GM23338 (cell line): ENCODE measurements at places on chromosomes 16 and 17. TPM values are rescaled to one million over a fixed set of nuclear protein-coding genes. Genes with fewer than 3 reads are reported as not detected.
A peak's percentile ranks its signal among the peaks of the same experiment; 100 is the strongest.

GRCh38 chr17:40343219-40344119 lies 21.1 kb downstream of the GJD3 start:
- DNase-seq = no peak

CRYM gene
- total RNA-seq = 15.5 and 18.0 TPM in 2 replicates

- DNase-seq = peak; percentile 90
These were observed 7.3 kb upstream of the VEZF1 start for GRCh38 chr17:57995076-57995956.

PSKH1 gene
- total RNA-seq = 22.1 and 23.9 TPM in 2 replicates

GRCh38 chr17:58232707-58233156 lies 5.7 kb upstream of the LPO start:
- peak; percentile 33 for DNase-seq

DNA sequence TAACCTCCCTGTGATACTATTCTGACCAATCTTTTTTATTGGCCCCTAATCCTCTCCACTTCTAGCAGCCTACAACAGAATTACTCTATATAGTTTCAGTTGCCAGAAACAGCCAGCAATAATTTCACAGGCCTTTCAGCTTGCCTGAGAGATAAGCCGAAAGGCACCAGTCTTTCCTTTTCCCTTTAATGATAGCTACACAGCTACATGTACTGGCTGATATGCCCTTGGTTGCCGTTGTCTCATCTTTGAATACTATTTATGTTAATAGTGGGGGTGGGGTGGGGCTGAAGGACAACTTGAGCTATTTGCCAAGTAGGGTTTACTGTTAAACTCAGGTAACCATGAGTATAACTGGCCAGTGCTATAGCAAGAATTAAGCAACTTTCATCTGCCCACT lies 35.8 kb upstream of the RASL10B start:
- DNase-seq = peak; percentile 14

DNA sequence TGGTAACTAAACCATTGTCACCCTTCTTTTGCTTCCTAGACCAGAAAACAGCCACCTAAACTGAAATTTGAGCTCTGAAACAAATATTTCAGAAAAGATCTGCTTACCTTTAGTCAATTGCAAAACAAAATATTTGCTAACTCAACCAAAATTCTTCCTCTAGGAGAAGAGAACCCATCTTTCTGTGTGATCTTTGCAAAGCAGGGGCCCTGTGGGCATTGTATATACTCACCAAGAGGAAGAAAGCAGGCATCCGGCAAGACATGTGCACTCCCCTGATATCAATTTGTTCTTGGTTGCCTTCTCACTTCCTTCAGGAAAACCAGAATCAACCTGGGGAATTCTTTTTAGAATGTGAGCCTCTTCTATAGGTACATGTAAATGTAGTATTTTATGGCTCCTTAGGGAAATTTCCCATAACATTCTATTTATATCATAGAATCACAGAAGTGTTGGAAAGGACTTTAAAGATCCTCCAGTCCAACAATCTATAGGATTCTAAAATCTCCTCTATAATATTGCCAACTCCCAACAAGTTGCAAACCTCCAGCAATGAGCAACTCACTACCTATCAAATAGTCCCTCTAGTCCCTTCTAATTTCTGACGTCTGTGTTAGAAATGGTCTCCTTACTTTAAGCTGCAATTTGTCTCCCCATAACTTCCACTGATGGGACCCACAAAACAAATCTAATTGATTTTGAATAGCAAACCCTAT lies 966 bp downstream of the SLFN14 start:
- DNase-seq = no peak

DNA sequence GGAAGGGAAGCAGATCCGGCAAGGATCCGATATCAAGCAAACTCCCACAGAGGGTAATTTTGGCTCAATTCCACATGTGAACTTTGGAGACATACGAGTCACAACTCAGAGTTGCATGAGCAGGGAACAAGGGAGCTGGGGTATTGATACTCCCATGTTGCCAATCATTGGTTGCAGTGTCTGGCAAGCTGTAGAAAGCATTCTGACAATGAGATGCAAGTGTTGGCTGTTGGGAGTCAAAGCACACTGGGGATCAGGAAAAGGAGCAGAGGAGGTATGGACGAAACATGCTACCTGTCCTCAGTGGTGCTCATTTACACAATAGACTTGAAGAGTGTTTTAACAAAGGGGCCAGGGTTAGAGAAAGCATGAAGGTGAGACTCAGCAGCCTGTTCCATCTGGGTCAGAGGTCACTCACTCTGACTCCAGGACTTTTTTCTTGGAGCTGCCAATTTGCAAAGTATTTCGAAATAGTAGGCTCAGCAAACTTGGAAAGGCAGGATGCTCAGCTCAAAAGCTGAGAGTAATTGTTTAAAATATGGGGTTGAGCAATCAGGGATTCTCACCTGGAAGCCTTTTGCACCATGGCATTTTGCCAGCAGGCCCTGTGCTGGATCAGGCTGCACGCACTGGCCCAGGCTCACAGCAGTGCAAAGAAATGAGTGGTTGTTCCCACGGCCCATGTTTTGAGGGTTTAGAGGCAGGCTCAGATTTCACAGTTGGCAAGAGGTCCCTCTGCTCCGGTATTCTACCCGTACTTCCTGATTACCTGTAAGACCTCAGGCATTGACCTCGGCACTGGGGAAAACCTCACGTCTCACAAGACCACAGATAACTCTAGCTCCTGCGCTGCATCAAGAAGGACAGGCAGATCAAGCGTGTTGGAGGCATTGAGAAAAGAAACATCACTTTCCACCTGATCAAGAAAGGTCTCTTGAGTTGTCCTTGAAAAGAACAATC lies 17.6 kb upstream of the NKD1 start:
- DNase-seq = no peak

CHP2 gene
- 3.3 and 3.7 TPM in 2 replicates for total RNA-seq

DNA sequence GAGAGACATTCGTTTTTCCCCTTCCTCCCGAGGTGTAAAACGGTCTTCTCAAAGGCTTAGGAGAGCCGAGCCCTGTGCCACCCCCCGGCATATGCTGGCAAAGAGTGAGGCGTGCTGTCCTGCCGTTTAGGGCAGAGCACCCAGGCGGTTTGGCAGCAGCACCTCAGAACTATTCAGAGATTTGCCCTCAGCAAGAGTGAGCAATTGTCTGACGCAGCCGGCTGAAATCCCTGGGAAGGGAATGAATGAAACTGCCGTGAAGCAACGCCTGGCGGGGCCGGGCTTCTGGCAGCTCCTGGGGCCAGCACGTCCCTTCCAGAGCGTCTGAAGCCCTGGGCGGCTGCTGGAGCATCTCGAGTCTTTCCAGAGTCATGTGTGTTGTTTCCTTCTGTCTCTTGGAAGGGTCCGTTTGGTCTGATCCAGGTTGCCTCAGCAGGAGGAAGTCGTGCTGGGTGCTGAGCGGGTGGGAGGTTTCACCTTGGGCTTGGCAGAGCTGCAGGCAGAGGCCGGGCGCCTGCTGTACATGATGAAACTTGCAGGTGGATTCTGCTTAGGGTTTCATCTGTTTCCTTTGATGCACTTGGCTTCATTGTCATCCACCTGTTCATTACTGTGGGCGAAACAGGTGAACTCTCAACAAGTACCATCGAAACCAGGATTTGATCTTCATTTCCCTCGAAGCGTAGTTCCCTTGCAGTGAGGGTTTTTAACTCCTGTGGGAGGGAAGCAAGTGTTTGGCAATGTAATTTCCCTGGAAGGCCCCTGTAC lies 35.4 kb downstream of the TBCD start:
- DNase-seq = no peak

DNA sequence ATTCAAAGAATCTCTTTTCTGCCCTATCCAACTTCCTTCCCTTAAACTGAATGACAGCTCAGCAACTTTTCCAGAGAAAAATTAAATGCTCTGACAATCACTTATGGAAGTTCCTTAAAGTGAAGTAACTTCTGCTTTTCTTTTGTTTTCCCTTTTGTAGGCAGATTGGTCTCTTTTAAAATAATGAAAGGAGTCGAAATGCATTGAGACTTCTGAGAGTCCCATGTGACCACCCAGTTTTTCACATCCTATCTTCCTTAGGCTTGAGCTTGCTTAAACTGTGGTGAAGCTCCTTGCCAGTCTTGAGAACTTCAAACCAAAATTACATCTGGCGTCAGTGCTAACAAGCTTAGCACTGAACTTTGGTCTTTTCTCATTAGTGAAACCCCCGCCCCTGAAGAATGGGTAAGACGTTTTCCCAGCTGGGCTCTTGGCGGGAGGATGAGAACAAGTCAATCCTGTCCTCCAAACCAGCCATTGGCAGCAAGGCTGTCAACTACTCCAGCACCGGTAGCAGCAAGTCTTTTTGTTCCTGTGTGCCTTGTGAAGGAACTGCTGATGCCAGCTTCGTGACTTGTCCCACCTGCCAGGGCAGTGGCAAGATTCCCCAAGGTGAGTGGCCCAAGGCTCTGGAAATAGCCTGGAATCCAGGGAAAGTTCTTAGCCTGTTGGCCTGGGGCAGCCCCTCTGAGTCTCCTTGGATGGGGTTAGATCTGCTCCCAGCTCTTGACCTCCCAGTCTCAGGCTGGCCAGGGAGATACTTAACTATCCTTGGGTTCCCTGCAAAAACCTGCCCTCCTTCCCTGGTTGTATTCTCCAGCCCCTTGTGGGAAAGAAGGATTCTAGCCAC lies 1.2 kb downstream of the TMEM106A start:
- DNase-seq = no peak

- no peak for DNase-seq
These were observed 3.1 kb upstream of the LIMD2 start for GRCh38 chr17:63703029-63703428.

ZNF469 gene
- total RNA-seq = 1.4 and 1.9 TPM in 2 replicates

ITGAL gene
- total RNA-seq = 0.07 TPM in 1 of 2 replicates, not detected in the other

ACE gene
- total RNA-seq = 5.4 and 9.1 TPM in 2 replicates

DNA sequence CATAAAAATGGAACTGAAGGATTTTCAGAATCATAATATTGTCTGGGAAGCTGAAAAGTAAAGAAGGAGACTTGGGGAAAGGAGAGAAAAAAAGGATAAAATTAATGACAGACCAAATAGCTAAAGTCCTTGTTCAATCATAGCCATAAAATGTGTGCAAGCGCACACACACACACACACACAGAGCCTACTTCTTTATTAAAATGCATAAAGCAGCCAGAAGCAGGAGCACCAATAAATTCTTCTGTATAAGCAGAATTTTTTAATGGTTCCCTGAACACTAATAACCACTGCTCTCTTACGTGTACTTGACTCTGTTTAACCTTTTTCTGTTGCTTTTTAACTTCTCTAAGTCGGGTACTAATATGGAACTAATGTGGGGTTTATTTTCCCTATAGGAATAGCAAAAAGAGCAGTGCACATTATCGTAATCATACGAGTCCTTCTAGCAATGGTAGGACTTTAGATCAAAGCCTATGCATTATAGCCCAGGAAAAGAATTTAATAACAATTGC lies 131.0 kb upstream of the PSMD7 start:
- no peak for DNase-seq

- no peak for DNase-seq
These were observed 121.2 kb downstream of the SNX29 start for GRCh38 chr16:12097523-12098428.

GRCh38 chr17:57363580-57363979 lies 107.3 kb downstream of the MSI2 start:
- no peak for DNase-seq

- no peak for DNase-seq
These were observed 301.9 kb downstream of the SOX9 start for GRCh38 chr17:72422505-72423285.

- DNase-seq = no peak
These were observed 59.7 kb downstream of the B9D1 start for GRCh38 chr17:19302791-19303331.

- DNase-seq = no peak
These were observed 71.2 kb downstream of the RNF213 start for GRCh38 chr17:80331820-80332219.

CCDC154 gene
- total RNA-seq = not detected in 2 replicates

HSD17B1 gene
- total RNA-seq = 0.97 and 1.7 TPM in 2 replicates

ABCC3 gene
- total RNA-seq = 0.27 TPM in 1 of 2 replicates, not detected in the other

GRCh38 chr17:32671896-32672295 lies 185.1 kb downstream of the CDK5R1 start:
- no peak for DNase-seq

DNA sequence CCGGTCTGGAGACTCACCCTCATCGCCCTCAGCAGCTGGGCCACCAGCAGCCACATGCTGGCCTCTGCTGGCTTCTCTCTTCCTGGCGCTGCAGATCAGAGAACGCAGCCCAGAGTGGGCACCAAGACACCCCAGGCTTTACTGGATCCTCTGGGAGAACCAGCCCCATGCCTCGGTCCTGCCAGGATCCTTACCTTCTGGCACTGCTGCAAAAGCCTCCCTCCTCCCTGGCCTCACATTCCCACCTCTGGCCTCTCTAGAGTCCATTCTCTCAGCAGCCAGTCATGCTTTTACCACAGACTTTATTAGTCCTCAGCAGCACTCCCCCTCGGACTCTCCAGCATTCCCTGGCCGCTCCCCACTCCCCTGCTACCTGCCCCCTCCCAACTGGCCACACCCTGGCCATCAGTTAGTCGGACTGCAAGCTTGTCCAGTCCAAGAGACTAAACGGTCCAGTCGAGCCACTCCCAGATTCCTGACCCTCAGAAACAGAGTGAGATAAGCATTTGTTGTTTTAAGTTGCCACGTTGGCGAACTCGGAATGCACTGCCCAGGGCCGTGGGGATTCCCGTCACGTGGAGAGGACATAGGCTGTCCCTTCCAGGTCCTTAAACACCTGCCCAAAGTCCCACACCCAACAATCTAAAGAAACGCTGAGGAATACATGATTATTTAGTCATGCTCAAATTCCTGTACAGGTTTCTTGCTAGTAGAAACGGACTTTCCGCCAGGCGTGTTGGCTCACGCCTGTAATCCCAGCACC lies 5.9 kb upstream of the SPG7 start:
- no peak for DNase-seq

GRCh38 chr16:58105631-58106030 lies 23.6 kb downstream of the CFAP20 start:
- DNase-seq = no peak

GRCh38 chr17:73278465-73279453 lies 17.1 kb upstream of the CPSF4L start:
- DNase-seq = no peak

NGFR gene
- 6.8 and 6.9 TPM in 2 replicates for total RNA-seq

PLLP gene
- total RNA-seq = 2.1 and 6.1 TPM in 2 replicates

C16orf92 gene
- total RNA-seq = not detected in 2 replicates

GRCh38 chr17:47905221-47905733 lies 9.2 kb downstream of the SP2 start:
- DNase-seq = no peak

- DNase-seq = peak; percentile 92
These were observed 804 bp downstream of the TGFB1I1 start for GRCh38 chr16:31472709-31473203.

TNP2 gene
- not detected in 2 replicates for total RNA-seq

TGFB1I1 gene
- 4.1 and 4.2 TPM in 2 replicates for total RNA-seq

GRCh38 chr16:49183911-49184310 lies 97.7 kb downstream of the CBLN1 start:
- peak; percentile 81 for DNase-seq

ST6GALNAC2 gene
- total RNA-seq = 0.31 TPM in 1 of 2 replicates, not detected in the other

DNA sequence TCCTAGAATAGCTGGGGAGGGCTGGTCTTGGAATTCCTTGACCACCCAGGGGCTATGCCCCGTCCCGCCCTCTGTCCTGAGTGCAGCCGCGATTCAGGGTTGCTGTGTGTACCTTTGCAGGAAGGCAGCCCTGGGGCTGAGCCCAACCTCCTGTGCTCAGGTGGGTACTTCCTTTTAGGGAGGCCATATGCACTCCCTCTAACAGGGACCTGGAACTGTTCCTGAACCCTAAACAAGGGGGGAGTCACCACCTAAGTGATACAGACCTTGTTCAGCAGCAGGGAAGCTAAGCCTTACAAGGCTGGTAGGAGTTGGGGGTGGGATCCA lies 24.6 kb downstream of the LLGL2 start:
- no peak for DNase-seq

ARL4D gene
- total RNA-seq = 7.2 and 8.7 TPM in 2 replicates

SLC16A6 gene
- 0.35 TPM in 1 of 2 replicates, not detected in the other for total RNA-seq

GRCh38 chr17:49976163-49976827 lies 7.3 kb downstream of the DLX4 start:
- no peak for DNase-seq
